Stimulated activated naive CD4-positive, alpha-beta T cell treated with Interleukin-2 at 50 U/mL for 16 hours (primary cell): ENCODE measurements at places on chromosomes 7 and 10.

DNA sequence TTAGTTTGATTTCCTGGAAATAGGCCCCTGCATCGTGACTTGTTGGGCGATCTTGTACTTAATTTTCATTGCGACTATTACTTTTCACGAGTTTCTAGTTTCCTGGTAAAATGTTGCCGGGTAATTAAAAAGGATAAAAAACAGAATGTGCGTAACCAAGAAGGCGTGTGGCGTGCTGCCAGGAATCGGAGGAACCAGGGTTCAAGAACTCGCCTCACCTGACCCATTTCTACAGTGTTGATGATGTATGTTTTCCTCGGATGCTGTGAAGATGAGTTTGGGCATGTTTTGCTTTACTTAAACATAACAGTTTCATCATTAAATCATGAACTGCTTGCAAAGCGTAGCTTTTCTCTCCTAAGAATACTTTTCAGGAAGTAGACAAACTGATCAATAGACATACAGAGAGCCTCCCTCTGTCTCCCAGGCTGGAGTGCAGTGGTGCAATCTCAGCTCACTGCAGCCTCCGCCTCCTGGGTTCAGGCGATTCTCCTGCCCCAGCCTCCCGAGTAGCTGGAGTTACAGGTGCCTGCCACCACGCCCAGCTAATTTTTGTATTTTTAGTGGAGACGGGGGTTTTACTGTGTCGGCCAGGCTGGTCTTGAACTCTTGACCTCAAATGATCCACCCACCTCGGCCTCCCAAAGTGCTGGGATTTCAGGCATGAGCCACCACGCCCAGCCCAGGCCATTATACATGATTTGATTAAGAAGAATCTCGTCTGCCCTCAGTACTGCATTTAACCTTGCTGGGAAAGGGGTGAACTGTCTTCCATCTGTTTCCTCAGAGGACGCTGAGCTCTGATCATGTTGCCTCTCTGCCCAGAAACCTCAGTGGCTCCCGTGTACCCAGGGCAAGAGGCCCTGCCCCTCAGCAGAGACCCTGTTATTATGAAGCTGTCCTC lies 9.1 kb downstream of the FOXK1 start:
- no peak for DNase-seq

DNA sequence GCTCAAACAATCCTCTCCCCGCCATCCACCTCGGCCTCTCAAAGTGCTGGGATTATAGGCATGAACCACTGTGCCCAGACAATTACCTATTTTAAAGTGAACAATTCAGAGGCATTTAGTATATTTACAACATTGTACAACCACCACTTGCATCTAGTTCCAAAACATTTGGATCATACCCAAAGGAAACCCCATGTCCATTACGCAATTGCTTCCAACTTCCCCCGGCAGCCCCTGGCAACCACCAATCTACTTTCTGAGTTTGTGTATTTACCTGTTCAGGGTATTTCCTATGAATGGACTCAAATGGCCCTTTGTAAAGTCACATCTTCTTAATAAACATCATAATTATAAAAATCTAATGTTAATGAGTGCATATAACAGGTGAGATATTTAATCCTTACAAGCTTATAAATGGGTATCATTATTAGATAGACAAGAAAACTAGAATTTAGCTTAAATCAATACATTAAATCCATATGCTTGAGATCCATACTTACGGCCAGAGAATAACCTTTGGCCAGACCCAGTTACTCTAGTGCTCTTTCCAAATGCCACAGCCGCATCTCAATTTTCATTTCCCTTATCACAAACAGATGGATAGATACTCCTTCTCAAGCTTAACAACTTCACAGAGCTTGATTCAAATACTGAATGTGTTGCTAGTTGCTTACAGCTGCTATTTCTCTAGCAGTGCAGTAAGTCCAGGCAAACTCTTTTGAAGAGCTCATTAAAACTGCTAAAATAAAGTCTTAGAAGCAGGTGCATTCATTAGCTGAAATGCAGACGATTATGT lies 133.4 kb upstream of the MKLN1 start:
- no peak for DNase-seq

GRCh38 chr7:135335628-135336139 lies 102.0 kb downstream of the STRA8 start:
- DNase-seq = no peak

GRCh38 chr10:15310776-15311568 lies 60.1 kb downstream of the FAM171A1 start:
- DNase-seq = no peak

- no peak for DNase-seq
These were observed 302.2 kb downstream of the ADARB2 start for GRCh38 chr10:1434912-1435692.

DNA sequence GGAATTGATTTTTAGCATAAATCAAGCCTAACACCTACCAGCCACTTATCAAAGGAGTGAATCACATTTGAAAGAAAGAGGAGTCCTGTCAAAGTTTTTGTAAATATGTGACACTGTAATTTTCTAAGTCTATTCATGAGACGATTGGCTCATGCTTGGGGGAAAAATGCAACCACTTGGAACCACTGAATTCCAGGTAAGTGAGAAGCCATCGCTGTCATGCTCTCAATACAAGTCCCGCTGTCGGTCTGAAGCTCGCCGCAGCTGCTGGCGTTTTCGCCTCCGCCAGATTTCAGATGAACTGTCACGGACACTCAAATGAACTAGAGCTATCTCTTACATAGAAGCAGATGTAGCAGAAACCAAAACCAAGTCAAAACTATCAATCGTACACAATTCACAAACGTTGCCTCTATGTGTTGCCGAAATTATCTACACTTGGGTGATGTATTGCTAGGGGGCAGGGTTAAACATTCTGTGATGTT lies 279.8 kb upstream of the FZD8 start:
- DNase-seq = no peak

- no peak for DNase-seq
These were observed 370.8 kb upstream of the LRRTM3 start for GRCh38 chr10:66555061-66555460.

DNA sequence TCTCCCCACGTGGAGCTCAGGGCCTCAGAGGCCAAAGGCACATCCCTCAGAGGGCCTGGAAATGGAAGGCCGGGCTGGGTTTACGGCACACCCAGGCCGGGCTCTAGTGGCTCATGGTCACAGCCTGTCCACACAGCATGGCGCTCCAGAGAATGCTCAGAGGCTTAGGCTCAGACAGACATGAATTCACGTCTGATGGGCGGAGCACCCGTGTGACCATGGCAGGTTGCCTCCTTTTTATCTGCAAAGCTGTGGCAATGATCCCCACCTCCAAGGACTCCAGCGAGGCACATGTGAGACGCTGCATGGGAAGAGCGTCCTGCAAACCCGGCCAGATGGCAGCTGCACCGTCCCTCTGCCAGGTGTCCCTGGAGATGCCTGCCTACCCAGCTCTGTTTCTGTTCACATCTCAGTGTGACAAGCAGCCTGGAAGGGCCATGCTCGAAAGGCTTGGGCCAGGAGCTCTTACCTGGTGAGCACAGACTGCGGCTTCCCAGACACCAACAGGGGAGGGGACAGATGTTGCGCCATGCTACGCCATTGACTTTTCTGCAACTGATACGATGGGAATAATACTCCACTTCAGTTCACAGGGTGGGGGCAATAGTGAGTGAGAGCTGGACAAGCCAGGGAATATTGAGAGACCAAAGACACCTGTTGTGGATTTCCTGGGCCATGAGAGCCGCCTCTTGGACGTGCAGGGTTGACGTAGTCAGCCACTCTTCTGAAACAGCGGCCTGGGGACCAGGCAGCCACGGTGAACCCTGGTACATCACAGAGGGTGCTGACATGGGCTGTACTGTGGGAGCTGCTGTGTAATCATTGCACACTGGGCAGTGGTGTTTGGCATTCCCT lies 34.4 kb upstream of the FAM20C start:
- DNase-seq = no peak

GRCh38 chr10:100886963-100887362 lies 25.8 kb upstream of the SLF2 start:
- DNase-seq = no peak

DNA sequence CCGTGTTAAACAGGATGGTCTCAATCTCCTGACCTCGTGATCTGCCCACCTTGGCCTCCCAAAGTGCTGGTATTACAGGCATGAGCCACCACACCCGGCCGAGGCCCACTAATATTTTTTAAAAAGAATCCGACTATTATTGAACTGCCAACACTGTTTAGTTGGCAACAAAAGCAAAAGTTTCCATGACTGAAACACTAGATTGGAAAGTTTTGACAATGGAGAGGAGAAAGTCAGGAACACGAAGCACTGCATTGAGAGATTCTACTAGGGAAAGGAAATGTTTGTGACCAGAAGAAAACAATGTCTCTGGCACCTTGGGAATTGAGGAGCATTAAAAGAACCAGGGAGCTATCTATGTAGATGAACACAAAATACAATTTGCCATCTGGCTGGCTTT lies 13.7 kb upstream of the PPP1R9A start:
- no peak for DNase-seq

DNA sequence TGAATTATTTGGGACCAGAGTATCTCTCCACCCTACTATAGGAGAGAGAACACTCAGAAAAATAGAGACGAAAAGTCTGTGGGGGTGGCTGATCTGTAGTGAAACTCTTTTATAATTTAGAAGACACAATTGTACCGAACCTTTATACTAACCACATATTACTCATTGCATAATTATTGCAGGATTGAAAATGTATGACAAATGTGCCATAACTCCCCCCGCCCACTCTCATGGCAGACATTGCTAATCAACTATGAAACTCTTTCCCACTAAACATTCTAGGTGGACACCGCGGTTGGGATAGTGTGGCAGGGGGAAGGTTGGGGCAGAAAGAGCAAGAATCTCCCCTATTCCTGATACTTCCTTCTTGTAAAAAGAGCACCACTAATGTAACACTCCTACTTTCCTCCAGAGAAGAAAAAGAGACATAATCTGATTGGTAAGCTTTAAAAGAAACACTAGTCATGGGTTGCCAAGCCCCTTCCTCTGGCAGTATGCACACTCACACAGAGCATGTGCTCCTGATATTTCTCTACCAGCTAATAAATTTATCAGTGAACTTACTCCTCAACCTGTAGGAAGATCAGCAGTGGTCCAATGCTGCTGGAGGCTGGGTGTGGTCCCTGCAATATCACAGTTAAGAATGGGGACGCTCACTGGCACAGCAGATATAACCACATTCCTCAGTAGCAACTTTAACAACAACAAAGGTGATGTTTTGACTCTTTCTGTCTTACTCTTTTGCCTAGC lies 18.7 kb upstream of the ARID5B start:
- peak; percentile 70 for DNase-seq

GRCh38 chr10:10828623-10829022 lies 189.0 kb upstream of the CELF2 start:
- DNase-seq = no peak

- no peak for DNase-seq
These were observed 134.8 kb downstream of the CFAP58 start for GRCh38 chr10:104488439-104488832.

GRCh38 chr7:140864732-140865131 lies 60.0 kb downstream of the BRAF start:
- DNase-seq = no peak

- DNase-seq = no peak
These were observed 28.1 kb downstream of the LRRC4 start for GRCh38 chr7:128003167-128003566.

DNA sequence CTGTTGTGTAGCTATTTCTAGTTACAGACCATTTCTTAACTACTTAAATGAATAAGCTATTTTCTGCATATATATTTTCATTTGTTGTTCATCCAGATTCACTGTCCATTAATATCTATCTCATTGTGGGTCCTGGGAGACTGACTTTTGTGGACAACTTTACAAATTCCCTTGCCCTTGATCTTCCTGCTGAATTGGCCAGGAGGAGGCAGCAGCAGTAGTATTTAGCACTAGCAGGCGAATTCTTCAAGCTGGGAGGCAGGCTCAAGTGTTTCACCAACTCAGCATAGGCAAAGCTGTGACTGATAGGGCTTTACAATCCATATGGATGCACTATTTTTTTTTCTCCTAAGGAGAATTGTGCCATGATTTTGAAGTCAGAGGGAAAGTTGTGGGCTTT lies 461.0 kb upstream of the NRG3 start:
- no peak for DNase-seq

GRCh38 chr10:69696073-69696731 lies 66.2 kb downstream of the FAM241B start:
- DNase-seq = no peak

DNA sequence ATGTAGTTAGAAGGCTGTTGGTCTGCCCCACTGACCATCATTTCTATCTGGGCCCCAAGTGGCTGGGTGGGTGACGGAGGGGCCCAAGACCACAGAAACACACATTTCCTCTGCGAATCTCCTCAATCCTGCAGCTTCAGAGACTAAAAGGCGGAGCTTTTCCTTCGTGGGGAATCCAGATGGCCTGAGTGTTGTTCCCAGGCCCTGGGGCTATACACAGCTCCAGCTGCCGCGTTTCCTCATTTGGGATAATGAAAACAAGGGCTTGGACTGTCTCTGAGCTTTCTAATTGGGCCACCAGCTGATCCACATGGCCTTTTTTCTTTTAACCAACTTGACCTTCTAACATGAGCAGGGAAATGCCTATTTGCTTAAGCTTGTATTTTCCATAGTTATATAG lies 339.9 kb downstream of the CXCL12 start:
- DNase-seq = no peak

GRCh38 chr7:22331704-22332103 lies 25.2 kb downstream of the RAPGEF5 start:
- DNase-seq = no peak

DNA sequence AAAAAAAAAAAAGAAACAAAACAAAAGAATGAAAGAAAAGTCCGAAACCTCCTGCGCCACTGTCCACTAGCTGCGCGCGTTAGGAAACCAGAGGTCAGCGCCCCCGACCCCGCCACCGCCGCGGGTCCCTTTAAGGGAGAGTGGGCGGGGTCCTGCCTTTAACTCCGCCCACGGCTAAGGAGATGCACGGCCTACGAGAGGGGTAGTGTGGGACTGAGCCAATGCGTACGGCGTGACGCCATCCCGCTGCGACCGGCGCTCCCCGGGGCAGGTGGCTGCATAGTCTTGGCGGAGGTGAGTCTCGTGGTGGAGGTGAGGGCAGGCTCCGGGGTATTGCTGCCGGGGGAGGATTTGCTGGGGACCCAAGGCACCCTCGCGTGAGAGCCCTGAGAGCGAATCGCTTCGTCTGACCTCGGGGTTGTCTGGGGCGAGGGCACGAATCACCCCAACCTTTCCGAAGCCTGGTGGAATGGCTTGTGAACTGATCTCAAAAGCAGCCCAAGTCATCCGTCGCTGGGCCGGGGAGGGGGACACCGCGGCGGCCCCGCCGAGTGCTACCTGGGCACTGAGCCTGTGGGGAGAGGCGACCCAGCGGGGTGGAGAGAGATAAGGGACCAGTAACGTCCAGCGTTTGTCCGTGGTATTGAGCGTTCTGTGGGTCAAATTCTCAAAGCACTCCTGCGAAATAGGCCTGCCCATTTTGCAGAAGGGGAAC lies at the start of gene MRPS17:
MRPS17 (plus strand) TSS at position 241 of the 715 bp plus-strand sequence. CDS start 1,319 bp downstream, outside the sequence.
- DNase-seq = peak; percentile 92

DNA sequence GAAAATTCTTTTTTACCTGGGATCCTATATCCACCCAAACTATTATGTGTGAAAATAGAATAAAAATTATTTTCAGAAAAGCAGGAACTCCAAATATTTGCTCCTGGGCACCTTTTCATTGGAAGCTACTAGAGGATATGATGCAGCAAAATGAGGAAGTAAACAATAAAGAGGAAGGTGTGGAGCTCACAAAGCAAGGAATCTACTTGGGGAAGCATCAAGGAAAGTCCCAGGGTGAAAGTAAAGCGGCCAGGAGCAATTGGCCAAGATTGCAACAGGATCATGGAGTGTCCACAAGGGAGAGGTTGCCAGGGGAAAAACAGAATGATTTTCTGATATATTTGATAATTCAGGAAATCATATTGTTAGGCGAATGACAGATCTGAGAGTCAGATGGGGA lies 80.8 kb downstream of the CARD11 start:
- no peak for DNase-seq

- no peak for DNase-seq
These were observed 34.9 kb upstream of the PRSS1 start for GRCh38 chr7:142714375-142714774.
